ENCODE measurements at places on chromosomes 2 and 18.

GRCh38 chr2:181468811-181469210 is 11.6 kb downstream of the ITGA4 start:
- H3K27me3 ChIP-seq, result no peaks in the 10 kb centered on the region
- no peak overlapping the region for H3K27ac ChIP-seq
- H3K4me3 ChIP-seq, result no peak overlapping the region
- no peaks in the 10 kb centered on the region for H3K36me3 ChIP-seq
- DNase-seq, result no peak

GRCh38 chr2:7633566-7634153 is 716.4 kb downstream of the RNF144A start:
- no peaks in the 10 kb centered on the region for H3K36me3 ChIP-seq
- H3K4me3 ChIP-seq, result no peak overlapping the region
- H3K4me1 ChIP-seq, result no peaks in the 10 kb centered on the region

- no peak overlapping the region for H3K4me3 ChIP-seq
- H3K27me3 ChIP-seq, result no peaks in the 10 kb centered on the region
- no peaks in the 10 kb centered on the region for H3K4me1 ChIP-seq
- no peaks in the 10 kb centered on the region for H3K36me3 ChIP-seq
- no peak for DNase-seq
- H3K27ac ChIP-seq, result no peak overlapping the region
These were observed 301.8 kb downstream of the GBX2 start for GRCh38 chr2:235866373-235866772.

DNA sequence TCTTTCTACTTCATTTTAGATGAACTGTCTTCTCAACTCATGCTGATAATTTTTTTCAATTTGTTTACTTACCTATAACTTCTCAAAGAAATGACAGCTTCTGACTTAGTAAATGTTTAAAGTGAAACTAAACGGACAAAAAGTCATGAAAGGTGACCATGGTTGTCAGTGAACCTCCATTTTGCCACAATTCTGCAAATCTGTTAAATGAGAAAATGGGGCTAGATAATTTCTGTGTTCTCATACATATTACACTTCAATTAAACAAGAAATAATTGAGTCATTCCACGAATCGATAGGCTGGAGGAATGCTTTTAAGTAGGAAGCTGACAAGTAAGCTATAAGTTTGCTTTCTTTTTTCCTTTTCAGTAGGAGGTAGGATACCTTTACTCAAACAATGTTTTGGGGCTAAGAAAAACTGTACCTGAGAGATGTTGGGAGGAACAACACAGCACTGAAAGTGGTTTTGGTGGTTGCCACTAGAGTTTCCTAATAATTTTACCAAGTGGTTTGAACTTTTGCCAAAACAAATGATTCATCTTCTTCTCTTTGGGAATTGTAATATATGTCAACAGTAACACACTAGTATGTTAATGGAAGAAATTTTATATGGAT is 17.1 kb downstream of the DYNAP start:
- peak overlapping the region; percentile 93 for H3K27ac ChIP-seq
- H3K4me3 ChIP-seq, result peak overlapping the region; percentile 36
- no peak for DNase-seq
- no peaks in the 10 kb centered on the region for H3K27me3 ChIP-seq
- peaks cover 21% of the 10 kb centered on the region for H3K4me1 ChIP-seq

- H3K27me3 ChIP-seq, result no peaks in the 10 kb centered on the region
- no peaks in the 10 kb centered on the region for H3K36me3 ChIP-seq
- no peak for DNase-seq
These were observed 37.0 kb downstream of the CTIF start for GRCh38 chr18:48575658-48576456.

GRCh38 chr2:207928079-207928478 is 97.2 kb downstream of the PLEKHM3 start:
- H3K4me1 ChIP-seq, result peaks cover 38% of the 10 kb centered on the region
- no peak overlapping the region for H3K4me3 ChIP-seq
- H3K27ac ChIP-seq, result peak overlapping the region; percentile 46
- DNase-seq, result no peak

GRCh38 chr2:206805887-206806607 is 40.6 kb downstream of the FASTKD2 start:
- no peak overlapping the region for H3K27ac ChIP-seq
- no peak overlapping the region for H3K4me3 ChIP-seq
- DNase-seq, result no peak

- no peak overlapping the region for H3K27ac ChIP-seq
- H3K4me3 ChIP-seq, result no peak overlapping the region
- no peak for DNase-seq
- no peaks in the 10 kb centered on the region for H3K4me1 ChIP-seq
These were observed 72.9 kb downstream of the KLF7 start for GRCh38 chr2:207092818-207093217.

DNA sequence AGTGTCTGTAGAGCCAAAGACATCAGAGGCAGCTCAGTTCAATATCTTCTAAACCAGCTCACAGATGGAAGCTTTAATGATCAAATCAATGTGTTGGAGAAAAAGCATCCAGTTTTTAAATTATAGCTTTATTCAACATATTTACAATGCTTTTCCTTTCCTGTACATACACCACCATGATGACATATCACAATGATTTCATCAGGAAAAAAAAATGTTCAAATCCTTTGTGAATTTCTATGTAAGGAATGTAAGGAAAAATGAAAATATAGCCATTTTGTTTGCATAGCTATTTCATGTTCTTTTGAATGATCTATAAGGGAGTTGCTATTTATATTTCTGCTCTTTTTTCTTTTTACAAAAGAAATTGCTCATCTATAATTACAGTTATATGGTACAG is 134.7 kb upstream of the CDH20 start:
- no peaks in the 10 kb centered on the region for H3K4me1 ChIP-seq
- H3K27me3 ChIP-seq, result no peaks in the 10 kb centered on the region
- no peaks in the 10 kb centered on the region for H3K36me3 ChIP-seq
- no peak overlapping the region for H3K4me3 ChIP-seq
- no peak overlapping the region for H3K27ac ChIP-seq

DNA sequence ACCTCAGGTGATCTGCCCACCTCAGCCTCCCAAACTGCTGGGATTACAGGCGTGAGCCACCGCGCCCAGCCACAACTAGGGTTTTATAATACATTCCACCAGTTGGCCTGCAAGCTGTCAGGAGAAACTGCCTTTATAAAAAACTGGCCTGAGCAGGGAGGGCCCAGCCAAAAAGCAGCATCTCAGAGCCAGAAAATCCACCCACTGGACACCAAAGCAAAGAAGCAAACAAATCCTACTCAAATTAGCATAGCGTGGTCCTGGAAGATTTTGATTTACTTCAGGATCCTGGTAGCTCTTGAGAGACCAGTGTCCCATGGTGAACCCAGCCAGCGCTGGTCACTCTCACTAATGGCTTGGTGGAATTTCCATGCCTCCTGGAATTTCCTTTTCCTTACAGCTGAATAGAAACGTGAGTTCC is 60.0 kb upstream of the PXDN start:
- no peak overlapping the region for H3K4me3 ChIP-seq
- H3K27ac ChIP-seq, result no peak overlapping the region
- H3K36me3 ChIP-seq, result no peaks in the 10 kb centered on the region
- DNase-seq, result no peak

DNA sequence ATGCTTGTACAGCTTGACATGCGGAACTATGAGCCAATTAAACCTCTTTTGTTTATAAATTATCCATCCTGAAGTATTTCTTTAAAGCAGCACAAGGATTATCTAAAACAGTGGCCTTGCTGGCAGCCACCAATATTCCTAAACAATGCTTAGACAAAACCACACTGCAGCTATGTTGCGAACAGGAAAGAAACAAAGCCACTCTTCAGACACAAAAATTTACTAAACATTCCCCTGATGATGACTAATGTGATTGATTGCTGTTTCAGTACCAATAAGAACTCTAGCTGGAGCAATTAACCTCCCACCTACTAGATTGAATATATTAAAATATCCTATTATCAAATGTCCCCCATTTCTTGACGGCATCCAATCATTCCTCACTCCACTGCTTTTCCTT is 325.8 kb upstream of the REG3G start:
- no peaks in the 10 kb centered on the region for H3K4me1 ChIP-seq
- DNase-seq, result no peak
- no peak overlapping the region for H3K4me3 ChIP-seq

GRCh38 chr2:264493-265468 is at the start of gene ACP1:
Gene ACP1, plus strand, starts transcription at chr2:264947. Its CDS starts 18 bp downstream, at chr2:264965.
- peak within 1 kb of the TSS; percentile 94 for H3K4me3 ChIP-seq
- peak; percentile 99 for DNase-seq
- no peaks in the 10 kb centered on the region for H3K27me3 ChIP-seq
